ENCODE measurements at places on chromosomes 3 and 15. TPM values are rescaled to one million over a fixed set of nuclear protein-coding genes. Genes with fewer than 3 reads are reported as not detected.

- no peak for DNase-seq
These were observed 84.8 kb upstream of the MLF1 start for GRCh38 chr3:158486200-158486599.

PATL2 gene
- total RNA-seq = 0.48 TPM

DNA sequence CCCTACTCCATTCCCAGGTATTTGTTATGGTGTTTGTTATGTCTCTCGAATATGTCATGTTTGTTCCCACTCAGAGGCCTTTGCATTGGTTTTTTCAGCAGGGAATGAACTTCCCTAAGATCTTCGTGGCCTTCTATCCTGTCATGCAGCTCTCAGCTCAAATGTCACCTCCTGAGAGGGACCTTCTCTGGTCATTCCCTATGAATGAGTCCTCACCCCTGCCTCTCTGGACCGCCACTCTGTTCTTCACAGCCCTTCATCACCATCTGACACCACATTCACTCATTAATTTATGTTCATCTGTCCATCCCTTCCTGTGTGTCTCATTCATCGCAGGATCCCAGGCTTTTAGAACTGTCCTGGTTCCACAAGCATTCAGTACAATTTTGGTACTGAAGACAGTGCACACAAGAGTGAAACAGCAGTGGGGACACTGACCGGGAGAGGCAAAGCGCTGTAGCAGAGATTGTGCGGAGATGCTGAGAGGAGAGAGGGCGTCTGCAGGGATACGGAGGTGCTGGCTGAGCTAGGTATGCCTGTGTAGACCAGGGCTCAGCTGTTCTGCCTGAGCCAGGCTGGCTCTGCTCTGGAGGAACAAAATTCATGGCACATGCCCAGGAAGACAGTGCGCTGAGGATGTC lies 132.3 kb downstream of the CHCHD6 start:
- no peak for DNase-seq

DNA sequence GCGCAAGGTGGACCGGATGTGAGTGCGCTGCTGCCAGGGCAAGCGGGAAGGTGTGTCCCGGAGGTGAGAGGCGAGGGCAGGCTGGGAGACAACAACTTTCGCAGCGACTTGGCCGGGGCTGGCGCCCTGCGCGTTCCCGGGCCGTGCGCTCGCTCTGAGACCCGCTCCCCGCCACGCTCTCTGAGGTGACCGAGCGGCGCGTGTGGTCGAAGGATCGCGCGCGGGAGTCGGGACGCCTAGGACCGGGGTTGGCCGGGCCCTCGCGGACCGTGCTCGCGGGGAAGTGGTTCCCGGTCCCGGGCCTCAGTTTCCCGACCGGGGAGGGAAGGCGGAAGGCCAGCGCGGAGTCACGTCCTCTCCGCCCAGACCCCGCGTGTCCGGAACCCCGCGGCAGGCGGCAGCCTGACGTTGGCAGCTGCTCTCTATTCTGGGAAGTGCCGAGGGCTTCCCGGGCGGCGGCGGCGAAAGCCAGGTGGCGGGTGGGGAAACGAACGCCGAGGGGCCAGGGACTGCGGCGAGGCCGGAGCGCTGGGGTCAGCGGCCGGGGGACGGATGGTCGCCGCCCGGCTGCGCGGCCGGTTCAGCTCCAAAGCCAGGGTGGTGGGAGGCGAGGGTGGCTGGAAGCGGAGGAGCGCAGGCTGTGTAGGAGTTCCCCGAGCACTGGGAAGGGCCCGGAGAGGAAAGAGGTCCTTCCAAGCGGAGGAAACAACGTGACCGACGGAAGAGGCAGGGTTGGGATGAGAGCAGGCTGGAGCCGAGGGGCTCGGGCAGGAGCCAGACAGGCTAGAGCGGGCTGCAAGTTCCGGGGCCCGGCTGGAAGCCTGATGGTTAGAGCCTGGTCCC lies 1.0 kb upstream of the IGF2BP2 start:
- no peak for DNase-seq

GLDN gene
- not detected for total RNA-seq

DNA sequence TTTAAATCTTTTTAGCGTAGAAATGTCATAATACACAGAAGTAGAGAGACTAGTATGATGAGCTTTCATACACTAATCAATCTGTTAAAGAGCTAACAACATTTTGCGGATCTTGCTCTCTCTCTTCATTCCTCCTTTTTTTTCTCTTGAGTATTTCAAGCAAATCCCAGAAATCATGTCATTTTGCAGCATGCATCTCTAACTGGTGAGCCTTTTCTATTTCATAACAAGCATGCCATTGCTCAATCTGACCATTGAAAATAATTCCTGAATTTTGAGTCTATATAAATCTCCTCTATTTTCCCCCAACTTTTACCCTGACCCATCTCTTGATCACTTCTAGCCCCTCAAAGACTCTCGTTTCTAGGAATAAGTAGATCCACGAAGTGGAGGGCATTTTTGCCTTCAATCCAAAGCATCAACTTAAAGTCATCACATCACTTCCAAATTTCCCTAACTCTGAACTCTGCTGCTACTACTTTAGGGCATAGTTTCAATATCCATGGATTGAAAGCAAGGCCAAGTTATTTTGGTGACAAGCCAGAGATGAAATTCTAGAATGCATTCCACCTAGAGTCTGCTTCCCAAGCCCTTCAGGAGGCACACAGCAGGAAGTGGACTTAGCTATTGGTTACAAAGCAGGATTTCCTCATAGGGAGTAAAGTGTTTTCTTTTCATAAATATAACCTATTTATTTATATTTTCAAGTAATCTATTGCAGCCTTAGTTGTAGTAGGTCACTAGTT lies 253.5 kb upstream of the ZPLD1 start:
- no peak for DNase-seq

GOLIM4 gene
- 66.9 TPM for total RNA-seq

DNA sequence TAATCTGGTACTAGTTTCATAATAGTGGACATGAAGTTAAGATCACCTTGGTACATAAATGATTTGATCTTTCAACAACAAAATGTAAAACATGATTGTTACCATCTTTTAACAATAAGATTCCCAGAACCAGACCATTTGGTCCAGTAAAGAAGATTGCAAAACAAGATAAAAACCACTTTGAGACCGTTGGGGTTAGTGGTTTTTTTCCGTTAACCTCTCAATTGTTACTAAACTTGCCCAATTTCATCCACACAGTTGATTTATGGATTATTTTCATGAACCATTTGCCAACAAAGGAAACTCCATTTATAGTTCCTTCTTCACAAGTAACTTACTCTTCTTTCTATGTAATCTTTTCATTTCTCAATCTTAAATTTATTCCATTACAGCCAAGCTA lies 53.8 kb downstream of the ATP8B4 start:
- no peak for DNase-seq

ESYT3 gene
- total RNA-seq = not detected

DNA sequence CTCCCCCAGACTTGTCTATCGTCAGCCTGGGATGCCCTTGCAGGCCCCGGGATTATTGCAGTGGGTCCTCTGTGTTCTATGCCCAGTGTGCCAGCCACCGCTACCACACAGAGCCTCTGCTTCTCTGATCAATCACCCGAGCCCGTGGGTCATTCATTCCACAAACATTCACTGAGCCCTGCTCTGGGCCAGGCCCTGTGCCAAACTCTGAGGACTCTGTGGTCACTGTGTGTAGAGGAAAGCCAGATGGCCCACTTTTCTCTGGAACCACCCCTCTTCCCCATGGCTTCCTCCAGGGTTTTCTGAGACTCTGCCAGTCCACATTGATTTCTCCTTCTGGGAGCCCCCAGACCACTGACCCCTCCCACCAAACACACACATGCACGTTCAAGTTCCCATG lies 55.5 kb downstream of the BSN start:
- DNase-seq = no peak

DNA sequence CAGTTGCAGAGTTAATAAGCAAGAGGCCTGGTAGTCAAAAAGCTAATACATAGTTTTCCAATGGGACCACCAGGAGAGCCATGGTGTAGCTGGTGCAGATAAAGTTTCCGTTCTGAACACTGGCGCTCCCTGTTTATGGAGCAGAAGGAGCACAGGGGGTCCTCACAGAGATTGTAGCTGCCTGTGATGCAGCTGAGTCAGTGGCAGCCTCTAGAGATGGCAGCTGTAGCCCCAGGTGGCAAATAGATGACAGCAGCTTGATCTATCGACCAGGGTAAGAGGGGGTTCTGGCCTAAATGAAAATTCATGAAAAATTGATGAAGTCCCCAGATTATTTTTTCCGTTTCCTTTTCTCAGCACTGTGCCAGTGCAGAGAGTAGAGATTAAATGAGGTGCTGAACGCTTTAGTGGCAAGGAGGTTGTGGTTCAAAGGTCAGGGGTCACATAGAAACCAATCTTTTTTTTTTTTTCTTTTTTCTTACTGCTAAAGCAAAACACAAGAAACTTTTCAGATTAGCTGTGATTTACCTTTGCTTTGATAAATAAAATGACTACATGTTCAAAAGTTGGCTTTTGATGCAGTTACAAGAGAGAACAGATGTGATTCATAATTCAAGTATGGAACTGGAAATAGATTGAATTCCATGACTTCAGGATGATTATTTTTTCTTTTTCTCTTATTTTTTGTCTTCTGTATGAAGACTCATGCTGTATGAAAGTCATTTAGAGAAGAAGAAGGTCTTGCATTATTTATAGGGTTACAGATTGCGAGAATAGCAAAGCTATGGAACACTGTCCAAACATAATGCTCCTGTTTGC lies 63.3 kb downstream of the ROBO2 start:
- no peak for DNase-seq

MNS1 gene
- 0.53 TPM for total RNA-seq

CA12 gene
- 4.9 TPM for total RNA-seq

- no peak for DNase-seq
These were observed 91.0 kb upstream of the CHMP2B start for GRCh38 chr3:87136066-87136596.

PPM1L gene
- 3.2 TPM for total RNA-seq

ZNF860 gene
- total RNA-seq = 1.2 TPM

DNA sequence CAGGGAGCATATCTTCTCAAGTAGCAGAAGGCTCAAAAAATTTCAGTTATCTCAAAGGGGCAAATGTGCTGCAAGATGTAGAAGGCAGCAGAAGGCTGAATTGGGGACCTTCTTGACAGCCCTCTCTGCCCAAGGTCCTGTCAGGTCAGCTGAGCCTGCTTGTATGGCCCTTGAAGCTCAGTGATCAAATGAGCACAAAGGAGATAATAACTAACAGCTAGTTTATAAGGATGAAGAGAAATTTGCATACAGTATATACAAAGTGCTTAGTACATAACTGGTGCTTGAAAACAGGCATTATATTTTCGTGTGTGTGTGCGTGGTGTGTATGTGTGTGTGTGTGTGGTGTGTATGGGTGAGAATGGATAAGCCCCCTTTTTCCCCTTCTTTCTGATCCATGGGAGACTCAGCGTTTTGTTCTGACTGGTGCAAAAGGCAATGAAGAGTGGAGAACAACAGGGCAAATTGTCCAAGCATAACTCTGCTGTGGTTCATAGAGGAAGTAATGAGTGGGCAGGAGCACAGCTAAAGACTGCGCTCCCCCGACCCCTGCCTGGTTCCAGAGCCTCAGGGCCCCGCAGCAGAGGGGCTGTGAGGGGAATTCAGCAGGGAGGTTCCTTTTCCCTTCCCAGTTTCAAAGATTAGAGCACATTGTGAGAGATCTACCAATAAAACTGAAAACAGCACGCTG lies 356.8 kb upstream of the NR2F2 start:
- no peak for DNase-seq

Measured in glomerular endothelial cell (primary cell).